ENCODE measurements at places on chromosomes 7 and 10. TPM values are rescaled to one million over a fixed set of nuclear protein-coding genes. Genes with fewer than 3 reads are reported as not detected.
A peak's percentile ranks its signal among the peaks of the same experiment; 100 is the strongest.

DNA sequence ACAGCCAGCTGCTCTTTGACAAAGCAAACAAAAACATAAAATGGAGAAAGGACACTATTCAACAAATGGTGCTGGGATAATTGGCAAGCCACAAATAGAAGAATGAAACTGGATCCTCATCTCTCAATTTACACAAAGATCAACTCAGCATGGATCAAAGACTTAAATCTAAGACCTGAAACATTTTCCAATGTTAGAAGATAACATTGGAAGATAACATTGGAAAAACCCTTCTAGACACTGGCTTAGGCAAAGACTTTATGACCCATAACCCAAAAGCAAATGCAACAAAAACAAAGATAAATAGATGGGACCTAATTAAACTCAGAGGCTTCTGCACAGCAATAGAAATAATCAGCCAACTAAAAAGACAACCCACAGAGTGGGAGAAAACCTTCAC lies 425.7 kb upstream of the SEMA3D start:
- no peak for DNase-seq

DNA sequence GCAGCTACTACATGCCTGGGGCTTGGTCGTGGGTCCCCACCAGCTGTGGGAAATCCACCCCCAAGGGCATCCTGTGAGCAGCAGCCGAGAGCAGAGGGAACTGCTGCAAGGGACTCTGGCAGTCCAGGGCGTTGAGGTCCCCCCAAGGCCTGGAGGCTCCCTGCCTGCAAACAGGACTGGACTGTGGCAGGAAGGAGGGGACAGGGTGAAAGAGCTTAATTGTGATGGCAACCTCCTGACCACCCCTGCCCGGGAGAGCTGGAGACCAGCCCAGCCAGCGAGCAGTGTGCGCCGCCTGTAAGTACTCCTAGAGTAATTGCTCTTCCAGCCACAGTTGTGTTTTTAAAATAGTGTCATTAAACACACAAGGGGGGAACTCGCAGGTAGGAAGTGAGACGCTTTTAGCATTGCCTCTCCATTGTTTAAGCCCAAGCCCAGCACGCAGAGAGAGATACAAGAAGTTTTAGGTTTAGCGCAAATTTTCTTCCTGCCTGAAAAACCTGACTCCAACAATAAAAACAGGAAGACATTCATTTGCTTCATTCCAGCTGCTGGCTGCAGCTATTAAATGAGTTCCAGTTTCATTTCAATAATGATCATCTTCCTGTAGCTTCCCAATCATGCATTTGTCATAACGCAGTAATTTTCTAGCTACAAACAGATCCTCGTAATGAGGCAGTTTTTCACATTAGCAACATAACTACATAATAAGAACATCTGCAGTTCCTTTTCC lies 111.1 kb downstream of the EBF3 start:
- DNase-seq = no peak

The XRCC2 gene
- total RNA-seq = 33.2 TPM

The MET gene
- total RNA-seq = 23.1 TPM

The TAS2R4 gene
- total RNA-seq = 4.2 TPM

DNA sequence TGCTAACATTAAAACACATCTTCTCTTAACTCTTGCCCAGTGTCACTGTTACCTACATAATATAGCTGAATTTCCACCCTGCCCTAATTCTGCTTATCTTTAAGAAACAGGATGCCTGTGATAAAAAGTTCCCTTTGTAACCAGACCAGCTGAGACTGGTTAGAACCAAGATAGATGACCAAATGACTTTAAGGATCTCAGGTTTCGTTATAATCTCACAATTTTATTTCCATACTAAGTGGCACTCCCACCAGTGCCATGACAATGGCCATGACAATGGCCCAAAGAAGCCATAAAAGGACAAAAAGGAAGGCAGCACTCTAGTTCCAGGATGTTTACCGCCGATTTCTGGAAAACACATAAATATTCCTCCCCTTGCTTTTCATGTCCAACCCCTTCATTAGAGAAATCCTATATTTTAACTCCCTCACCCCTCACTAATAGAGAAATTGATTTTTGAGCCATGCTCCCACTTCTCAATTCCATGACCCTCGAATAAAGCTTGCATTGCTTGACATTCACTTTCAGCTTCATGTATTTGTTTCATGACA lies 126.1 kb downstream of the ELAPOR2 start:
- no peak for DNase-seq

The VPS41 gene
- 41.2 TPM for total RNA-seq

The OR13A1 gene
- total RNA-seq = not detected

DNA sequence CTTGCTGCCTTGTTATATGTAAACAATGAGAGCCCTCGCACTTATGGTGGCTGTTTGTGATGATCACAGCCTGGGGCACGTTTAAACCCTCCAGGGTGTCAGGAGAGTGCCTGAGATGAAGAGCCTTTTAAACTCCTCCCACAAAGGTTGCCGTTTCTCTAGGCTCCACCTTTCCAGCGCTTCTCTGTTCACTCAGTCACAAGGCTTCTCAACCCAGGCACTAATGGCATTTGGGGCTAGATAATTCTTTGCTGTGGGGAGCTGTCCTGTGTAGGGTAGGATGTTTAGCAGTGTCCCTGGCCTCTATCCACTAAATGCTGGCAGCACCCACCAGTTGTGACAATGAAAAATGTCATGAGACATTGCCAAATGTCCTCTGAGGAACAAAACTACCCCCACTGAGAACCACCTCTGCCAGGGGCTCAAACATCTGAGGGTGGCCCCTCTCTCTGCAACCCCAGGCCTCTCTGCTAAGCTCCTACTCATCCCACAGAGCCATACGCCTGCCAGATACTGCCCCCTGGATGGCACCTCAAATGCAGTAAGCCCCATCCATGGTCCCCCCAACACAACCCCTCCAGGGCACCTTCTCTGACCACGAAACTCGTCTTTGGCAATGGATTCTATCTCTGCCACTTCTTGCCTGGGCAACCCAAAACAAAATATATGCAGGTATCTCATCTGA lies 144.3 kb upstream of the ZMIZ1 start:
- peak; percentile 36 for DNase-seq

DNA sequence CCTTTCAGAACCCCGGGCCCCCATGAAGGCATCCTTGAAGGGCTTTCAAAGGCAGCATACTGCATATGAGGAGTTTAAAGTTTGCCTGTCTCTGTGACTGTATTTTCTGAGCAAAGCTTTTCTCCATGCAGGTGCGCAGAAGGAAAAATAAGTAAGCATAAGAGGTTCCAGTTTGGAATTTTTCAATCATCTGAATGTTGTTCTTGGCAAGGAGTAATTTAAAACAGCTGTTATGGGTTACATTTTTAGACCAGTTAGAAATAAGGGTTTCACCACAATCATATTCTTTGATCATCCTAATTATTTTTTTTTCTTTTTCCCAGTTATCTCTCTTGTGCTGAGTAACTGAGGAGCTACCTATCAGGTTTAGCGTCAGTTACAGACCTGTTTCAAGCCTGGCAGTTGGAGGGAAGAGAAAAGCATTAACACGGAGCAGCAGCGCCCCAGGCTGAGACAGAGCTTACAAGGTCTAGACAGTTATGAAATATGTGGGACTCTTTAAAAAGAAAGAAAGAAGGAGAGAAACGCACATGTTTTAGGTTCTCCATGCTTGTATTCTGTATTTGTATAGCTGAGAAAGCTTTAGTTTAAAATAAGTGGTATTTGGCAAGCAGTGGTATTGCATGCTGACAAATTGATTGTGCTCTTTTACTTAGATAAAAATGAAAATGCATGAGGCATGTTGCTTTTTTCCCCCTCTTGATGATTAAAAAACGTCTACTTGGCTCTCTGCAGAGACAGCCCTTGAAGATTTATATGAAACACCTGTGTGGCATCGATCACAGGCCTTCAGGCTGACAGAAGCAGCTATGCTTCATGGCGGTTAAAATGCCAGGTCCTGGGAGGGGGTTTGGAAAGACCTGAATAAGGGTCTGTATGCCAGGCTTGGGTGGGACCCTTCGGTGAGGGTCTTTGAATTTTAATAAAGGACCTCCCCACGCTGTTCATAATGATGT lies 157.6 kb downstream of the GRK5 start:
- DNase-seq = no peak

GRCh38 chr10:97891497-97892167 lies 42.0 kb downstream of the GOLGA7B start:
- no peak for DNase-seq

The CCDC172 gene
- total RNA-seq = 3.8 TPM

DNA sequence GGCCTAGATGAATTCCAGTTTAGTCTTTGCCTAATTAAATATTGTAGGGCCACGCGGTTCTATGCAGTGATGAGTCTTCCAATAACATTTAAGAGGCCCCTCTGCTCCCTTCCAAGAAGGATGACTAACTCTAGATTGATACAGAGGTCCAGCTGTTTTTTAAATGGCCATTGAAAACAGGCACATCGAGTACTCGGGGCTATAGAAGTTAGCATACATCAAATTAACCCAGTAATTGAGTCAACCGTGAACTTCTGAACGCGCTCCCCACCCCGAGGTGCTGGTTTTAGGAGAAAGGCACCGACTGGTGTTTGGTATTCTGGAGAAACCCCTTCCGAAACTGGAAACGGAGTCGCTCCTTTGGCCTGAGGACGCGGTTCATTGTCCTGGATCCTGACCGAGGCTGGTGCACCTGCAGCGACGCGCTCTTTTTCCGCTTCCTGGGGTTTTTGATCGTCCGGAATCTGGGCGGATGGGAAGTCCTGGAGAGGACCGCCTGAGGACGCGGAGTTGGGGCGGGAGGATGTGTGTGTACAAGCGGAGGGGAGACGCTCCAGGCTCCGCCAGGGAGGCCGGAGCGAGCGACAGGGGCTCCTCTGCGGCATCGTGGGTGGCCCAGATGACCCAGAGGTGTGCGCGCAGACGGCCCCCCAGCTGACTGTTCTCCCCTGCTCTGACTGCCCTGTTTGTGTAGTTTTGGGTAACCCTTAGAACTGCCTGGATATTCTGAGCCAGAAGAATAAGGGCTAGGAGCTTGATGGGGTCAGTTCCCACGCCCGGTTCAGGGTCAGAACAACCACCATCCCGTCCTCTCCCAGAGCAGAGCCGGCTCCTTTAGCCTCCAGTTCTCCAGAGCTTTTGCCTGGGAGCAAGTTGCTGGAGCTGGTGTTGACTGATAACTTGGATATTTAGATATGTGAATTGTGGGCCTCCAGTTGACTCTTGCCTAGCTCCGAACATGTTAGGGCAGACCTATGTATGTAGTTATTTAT lies 711 bp downstream of the FAM221A start:
- peak; percentile 97 for DNase-seq

- DNase-seq = no peak
Measured at GRCh38 chr10:97079448-97079847, 106.3 kb downstream of the SLIT1 start.
